ENCODE measurements at places on chromosomes 5 and 9.
A peak's percentile ranks its signal among the peaks of the same experiment; 100 is the strongest.

GRCh38 chr5:36743891-36744772 is 132.4 kb upstream of the NIPBL start:
- DNase-seq, result no peak

- DNase-seq, result no peak
Observed at GRCh38 chr9:84755380-84755779, 85.9 kb downstream of the NTRK2 start.

GRCh38 chr9:89978185-89978584 is 373.4 kb downstream of the GADD45G start:
- DNase-seq, result no peak

DNA sequence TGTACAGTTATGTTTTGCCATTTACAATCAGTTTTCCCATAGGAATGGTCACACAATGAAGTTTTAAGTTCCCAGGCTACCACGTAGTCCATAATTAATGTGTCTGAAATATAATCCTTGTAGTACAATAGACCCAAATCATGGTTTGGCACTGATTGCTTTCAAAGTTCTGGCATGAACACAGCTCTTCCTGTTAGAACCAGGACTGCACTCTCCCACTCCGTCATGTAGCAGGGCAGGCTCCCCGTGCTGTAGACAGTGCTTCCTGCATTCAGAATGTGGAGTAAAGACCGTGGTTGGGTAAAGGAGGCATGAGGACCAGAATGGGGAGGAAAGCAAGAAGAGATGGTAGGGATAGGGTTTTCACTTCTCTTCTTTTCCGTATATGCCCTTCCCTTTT is 4.0 kb downstream of the SEC61B start:
- no peak for DNase-seq

GRCh38 chr5:74167206-74167929 is 473.2 kb downstream of the ENC1 start:
- no peak for DNase-seq

- no peak for DNase-seq
Observed at GRCh38 chr5:146945617-146946084, 67.1 kb upstream of the PPP2R2B start.

- no peak for DNase-seq
Observed at GRCh38 chr9:2119566-2119965, 104.4 kb downstream of the SMARCA2 start.

DNA sequence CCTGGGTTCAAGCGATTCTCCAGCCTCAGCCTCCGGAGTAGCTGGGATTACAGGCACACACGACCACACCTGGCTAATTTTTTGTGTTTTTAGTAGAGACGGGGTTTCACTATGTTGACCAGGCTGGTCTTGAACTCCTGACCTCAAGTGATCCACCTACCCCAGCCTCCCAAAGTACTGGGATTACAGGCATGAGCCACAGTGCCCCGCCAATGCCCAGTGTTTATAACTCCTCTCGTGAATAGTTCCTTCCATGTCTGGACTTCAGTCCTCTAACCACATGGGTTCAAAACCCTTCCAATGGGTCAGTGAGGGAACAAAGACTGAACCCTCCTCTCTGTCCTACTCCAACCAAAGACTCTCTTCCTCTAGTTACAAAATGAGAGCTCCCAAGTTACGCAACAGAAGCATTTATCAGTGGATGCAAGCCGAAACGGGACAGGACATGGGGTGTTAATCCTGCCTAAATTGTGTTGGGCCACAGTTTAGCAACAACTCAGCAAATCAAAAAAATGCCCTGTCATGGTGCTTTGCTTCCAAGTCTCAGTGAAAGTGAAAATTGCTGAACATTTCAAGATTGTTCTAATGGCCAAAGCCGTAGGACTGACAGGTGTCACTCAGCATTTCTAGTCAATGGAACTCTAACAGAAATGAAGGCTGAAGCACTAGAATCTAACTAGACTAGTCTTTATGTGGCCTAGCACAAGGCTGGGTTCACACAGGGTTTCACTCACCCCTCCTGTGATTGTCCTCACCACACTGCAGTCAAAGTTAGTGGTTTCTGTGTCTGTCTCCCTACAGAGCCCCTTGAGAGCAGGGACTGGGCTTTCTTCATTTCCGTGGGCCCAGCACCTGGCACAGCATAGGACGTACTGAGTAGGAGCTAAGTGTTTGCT is 3.2 kb upstream of the TMEM245 start:
- no peak for DNase-seq

DNA sequence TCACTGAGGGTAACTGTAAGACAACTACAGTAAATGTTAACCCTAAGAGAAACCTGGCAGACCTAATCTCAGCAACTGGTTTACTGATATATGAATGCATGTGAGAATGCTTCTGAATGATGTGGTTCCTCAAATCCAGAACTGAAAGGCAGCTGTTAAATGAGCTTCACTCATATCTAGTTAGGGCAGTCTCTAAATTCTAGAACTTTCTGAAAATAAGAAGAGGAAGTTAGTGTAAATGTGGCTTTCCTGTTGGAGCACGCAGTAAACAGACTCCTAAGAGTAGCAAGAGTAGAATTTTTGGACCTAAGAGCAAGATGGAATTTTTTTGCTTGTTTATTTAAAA is 117.9 kb upstream of the KCNN2 start:
- no peak for DNase-seq

- DNase-seq, result no peak
Observed at GRCh38 chr9:81125446-81126092, 563.8 kb downstream of the TLE1 start.

- DNase-seq, result no peak
Observed at GRCh38 chr5:38162625-38163024, 95.7 kb upstream of the EGFLAM start.

- no peak for DNase-seq
Observed at GRCh38 chr5:2135354-2135753, 252.6 kb upstream of the IRX4 start.

GRCh38 chr5:129074903-129075302 is 19.6 kb upstream of the ISOC1 start:
- no peak for DNase-seq

GRCh38 chr5:75018805-75019587 is 33.4 kb downstream of the GCNT4 start:
- no peak for DNase-seq

DNA sequence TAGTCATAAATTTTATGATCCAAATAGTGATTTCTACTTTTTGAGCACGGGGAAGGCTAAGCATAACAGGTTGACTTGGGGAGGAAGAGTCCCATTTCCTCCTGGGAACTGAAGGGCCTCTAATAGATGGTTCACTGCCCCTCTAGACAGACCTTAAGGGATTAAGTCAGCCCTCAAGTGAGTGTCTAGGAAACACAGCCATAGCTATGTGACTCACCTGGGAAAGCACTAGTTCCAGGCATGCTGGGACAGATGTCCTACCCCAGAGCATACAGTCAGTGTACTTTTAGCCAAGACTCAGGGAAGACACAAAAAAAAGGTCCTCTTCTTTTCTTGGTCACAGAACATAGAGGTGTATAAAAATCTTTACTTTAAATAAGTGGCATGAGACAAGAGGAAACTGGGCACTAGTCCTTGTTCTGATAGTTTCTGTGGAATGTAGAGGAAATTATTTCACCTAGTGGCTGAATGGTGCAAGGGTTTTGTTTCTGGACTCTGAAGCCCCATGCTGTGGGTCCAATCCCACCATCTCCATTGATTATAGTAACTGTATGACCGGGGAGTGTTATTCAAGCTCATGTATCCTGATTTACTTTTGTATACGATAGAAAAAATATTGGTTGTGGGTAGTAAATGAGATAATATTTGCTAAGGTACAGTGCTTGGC is 86.0 kb downstream of the NREP start:
- DNase-seq, result no peak

DNA sequence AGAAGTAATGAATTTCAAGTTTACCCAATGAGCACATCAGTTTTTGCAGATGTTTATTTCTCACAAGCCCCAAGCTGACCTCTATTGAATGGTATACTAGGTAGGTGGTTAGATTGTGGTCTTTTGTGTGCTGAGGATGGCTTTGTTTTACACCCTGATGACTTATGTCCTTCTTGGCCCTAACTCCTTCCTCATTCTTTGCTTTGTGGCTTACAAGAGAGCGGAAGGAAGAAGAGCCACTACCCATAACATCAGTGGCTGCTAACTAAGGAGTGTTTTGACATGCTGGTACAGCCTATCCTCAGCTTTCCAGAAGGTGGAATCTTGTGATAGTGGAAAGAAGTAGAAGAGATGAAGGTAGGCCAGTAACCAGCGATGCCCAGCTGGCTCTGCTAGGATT is 85.7 kb upstream of the NTRK2 start:
- DNase-seq, result no peak

GRCh38 chr5:174145091-174145490 is 99.6 kb downstream of the NSG2 start:
- DNase-seq, result no peak

GRCh38 chr5:178384816-178385495 is 152.4 kb upstream of the PHYKPL start:
- DNase-seq, result no peak

GRCh38 chr5:139578325-139578724 is 17.2 kb downstream of the UBE2D2 start:
- DNase-seq, result no peak

DNA sequence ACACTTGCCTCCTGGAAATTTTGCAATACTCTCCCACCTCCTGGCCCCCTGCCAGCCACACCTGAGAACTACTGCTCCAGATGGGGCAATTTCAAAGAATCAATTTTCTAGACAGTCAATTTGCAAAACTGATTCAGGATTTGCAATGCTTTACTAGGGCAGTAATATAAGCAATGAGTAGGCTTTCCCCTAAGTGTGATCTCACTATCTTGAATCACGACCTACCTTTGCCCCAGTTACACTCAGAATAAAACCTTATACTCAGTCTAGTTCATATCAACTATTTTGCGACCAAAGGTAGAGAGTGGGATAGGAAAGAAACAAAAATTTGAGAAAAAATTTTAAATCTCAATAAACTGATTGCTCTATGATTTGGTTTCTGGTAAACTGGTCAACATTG is 54.4 kb downstream of the DROSHA start:
- DNase-seq, result no peak

- no peak for DNase-seq
Observed at GRCh38 chr9:107294756-107295155, 11.7 kb downstream of the RAD23B start.

DNA sequence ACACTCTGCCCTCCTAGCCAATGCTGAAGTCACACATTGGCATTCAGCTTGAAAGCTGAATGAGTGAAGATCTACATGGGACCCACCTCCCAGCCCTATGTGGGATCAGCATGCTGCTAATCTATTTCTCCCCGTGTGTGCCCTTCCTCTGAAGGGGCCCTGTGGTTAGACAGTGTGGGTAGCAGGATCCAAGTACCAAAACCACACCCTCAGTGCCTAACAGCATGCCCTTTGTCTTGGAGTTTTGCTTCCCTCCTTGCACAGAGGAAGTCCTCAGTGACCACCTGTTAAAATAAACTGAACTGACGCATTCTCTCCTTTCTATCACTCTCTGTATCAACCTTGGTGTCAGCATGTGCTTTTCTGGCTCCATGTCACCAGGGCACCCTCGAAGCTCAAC is 25.0 kb downstream of the SH3TC2 start:
- DNase-seq, result no peak

DNA sequence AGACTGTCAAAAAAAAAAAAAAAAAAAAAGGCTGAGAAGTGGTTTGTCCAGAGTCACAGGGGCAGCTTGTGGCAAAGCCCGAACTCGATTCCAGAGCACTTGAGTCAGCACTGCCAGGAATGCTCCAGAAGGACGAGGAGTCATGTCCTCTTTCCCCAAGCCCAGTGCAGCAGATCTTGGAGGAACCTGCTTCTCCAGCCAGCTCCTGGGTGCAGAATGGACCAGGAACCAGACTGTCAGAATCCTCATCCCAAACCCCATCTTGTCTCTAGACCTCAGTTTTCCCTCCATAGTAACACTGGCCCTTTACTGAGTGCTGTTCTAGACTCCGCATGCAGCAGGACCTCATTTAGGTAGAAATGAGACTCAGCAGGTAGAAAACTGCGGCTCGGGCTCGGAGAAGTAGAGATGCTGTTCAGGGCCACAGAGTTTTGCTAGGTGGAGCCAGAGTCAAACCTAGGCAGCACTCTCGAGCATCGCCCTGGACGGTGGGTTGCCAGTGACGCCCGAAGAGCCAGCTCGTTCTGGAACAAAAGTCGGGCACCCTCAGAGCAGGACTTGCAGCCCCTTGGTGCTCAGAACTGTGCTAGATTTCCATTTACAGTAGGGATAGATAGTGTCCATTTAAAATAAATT is 15.4 kb downstream of the CD74 start:
- no peak for DNase-seq

GRCh38 chr5:131513780-131514179 is 121.2 kb downstream of the RAPGEF6 start:
- no peak for DNase-seq

- no peak for DNase-seq
Observed at GRCh38 chr9:90432951-90433350, 209.7 kb downstream of the DIRAS2 start.

- DNase-seq, result no peak
Observed at GRCh38 chr5:4857761-4858160, 282.4 kb upstream of the ADAMTS16 start.

- DNase-seq, result peak; percentile 21
Observed at GRCh38 chr9:135045264-135045927, 42.1 kb upstream of the OLFM1 start.

- DNase-seq, result no peak
Observed at GRCh38 chr9:69036309-69036708, 757 bp downstream of the FXN start.

DNA sequence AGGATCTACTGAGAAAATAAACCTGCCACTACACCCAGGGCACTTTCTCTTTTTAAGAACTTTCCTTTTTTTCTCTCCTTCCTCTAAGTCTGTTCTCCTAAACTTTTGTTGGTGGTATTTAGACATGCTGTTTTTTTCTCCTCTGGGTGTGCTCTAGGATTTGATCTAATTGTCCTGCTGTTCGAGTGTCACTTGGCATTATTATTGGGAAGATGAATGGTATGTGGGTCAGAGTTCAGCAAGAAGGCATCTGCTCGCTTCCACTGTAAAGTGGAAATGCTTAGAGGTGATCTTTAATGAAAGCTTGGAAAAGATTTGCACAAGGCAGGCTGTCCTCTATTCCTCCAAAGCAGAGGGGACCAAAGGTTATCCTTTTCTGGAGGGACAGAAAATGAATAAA is 1.3 kb upstream of the PLPPR1 start:
- DNase-seq, result no peak

- DNase-seq, result no peak
Observed at GRCh38 chr9:114845373-114845772, 39.5 kb upstream of the TNFSF15 start.

Data from activated naive CD4-positive, alpha-beta T cell treated with anti-CD3 and anti-CD28 coated beads, Interleukin-2, amount 50 U/mL, for 72 hours (primary cell).